Endothelial cell of umbilical vein (primary cell): ENCODE measurements at places on chromosomes 4 and X. TPM values are rescaled to one million over a fixed set of nuclear protein-coding genes. Genes with fewer than 3 reads are reported as not detected.

The SMIM9 gene
- total RNA-seq, result not detected in 2 replicates

- DNase-seq, result no peak
These were observed 69.0 kb downstream of the SNCA start for GRCh38 chr4:89767924-89768323.

The FAM149A gene
- 0.20 and 0.51 TPM in 2 replicates for total RNA-seq

The PABPC4L gene
- total RNA-seq, result 1.3 and 1.6 TPM in 2 replicates

GRCh38 chr4:130393231-130393630, 1297.3 kb downstream of the C4orf33 start:
- DNase-seq, result no peak

The CFAP99 gene
- 0.12 TPM in 1 of 2 replicates, not detected in the other for total RNA-seq

- peak; percentile 24 for DNase-seq
These were observed 33.1 kb downstream of the FTHL17 start for GRCh38 chrX:31038575-31039326.

DNA sequence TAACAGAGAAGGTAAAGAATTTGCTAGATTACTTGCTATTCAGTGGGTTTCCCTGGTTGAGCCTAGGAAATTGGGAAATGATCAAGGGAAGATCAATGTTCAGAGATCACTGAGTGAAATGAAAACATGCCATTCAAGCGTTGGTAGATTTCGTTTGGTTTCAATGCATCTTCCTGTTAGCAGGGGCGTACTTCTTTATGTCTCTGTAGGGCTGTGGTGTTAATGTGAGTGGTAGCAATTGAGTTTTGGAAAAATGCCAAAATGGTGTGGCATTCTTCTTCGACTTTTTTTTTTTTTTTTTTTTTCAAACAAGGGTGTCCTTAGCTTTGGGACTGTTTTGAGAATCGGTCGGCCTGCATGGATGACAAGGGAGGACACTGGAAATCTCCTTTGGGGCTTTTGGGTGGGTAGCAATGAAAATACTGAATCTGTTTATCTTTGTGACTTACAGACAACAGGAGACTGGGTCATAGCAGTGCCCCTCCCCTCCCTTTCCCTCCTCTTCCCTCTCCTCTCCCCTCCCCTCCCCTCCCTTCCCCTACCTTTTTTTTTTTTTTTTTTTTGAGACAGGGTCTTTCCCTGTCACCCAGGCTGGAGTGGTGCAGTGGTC, 50.4 kb downstream of the SPRY1 start:
- DNase-seq, result no peak

The MORC4 gene
- 9.6 and 12.0 TPM in 2 replicates for total RNA-seq

The DDX3X gene
- 300 and 304 TPM in 2 replicates for total RNA-seq

- DNase-seq, result no peak
These were observed 18.9 kb downstream of the ZBTB49 start for GRCh38 chr4:4308800-4309441.

DNA sequence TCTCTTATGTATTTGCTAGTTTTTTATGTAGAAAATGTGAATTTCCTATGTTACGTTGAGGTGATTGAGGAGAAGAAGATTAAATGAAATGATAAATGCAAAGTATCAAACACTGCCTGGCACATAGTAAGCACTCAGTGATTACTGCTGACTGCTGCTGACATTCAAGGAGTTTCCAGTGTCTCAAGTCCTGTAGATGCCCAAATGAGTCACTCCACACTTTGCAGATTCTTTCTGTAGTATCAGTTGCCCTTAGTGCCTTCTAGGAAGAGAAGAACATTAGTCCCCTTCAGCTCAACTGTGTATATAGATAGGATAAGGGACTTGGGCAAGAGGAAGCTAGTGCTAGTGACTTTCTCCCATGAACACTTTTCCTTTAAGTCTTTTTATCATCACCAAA, 240.5 kb upstream of the TEX13A start:
- DNase-seq, result no peak

GRCh38 chr4:153512952-153513500, 46.9 kb downstream of the TMEM131L start:
- DNase-seq, result no peak

DNA sequence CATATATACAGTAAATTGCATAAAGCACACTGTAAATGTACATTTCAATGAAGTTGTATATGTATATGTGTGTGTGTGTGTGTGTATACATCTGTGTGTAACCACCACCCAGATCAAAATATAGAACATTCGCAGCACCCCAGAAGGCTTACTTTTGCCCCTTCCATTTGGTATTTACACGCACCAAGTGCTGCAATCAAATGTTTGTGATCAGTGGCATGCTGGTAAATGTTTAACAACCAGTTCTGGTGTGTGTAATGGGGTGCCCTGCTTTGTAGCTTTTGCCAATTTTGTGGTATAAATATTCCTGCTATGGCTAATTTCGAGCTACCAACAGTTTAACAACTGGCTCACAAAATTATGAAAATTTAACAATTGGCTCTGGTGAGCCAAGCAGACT, 101.3 kb downstream of the RTL5 start:
- DNase-seq, result no peak

DNA sequence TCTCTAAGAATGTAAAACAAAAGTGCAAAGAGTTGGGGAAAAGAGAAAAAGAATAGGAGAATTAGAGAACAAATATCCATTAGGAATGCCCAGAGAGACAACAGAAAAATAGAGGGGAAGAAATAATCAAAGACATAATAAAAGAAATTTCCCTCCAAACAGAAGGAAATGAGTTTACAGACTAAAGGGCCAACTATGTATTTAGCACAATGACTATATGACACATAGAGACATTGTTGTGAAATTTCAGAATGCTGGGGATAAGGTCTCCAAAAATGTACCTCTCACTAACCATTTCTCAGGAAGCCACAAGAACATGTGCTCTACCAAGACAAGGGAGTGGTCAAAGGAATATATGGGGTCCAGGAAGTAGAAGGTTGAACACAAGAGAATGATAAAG, 121.0 kb upstream of the ACSL4 start:
- DNase-seq, result no peak

DNA sequence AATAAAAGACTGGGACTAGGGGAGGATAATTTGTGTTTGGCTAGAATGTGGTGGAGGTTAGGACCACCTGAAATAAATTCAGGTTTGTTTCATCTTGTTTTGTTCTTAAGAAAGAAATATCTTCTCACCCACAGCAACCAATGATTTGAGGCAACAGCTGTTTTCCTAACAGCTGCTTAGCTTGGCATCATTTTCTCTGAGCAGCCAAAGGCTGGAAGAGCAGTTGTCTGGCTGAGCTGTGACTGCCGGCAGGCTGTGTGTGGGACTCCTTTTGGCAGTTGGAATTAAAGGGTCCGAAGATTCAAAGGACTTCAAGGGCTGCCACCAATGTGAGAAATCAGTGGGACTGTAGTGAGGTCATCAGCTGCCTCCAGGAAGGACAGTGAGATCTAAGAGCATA, 5.0 kb downstream of the TRIM75 start:
- no peak for DNase-seq

DNA sequence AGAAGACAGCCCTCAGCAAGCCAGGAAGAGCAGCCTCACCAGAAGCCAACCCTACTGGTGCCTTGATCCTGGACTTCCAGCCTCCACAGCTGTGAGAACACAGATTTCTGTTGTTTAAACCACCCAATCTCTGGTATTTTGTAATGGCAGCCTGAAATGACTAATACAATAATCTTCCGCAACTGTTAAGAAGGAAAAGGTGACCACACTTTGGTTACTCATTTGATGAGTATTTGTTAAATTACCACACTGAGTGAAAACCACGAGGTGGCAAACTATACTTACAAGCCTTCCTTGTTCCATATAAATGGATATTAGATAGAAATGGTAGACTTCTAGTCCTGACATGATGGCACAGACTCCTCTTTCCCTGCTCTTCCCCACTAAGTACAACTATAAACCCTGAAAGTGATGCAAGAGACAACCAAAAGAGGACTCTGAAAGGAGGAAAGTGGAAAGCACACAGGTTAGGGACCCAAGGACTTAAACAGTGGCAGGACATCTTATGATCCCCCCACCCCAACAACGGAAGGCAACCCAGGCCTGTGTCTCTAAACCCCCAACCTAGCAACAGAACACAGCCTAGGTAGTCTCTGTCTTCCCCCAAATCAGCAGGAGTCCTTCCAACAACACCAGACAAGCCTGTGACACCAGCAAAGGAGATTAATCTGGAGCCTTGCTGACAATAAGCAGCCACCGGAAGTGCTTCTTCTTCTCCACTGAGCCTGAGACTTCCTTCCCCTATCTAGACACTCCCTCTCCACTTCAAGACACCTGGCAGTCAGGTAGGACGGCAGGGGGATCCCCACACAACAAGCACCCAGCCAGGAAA, 12.3 kb downstream of the ZNF182 start:
- DNase-seq, result no peak

The SPANXC gene
- total RNA-seq, result not detected in 2 replicates

GRCh38 chr4:48262926-48263325, 6.7 kb downstream of the TEC start:
- no peak for DNase-seq

DNA sequence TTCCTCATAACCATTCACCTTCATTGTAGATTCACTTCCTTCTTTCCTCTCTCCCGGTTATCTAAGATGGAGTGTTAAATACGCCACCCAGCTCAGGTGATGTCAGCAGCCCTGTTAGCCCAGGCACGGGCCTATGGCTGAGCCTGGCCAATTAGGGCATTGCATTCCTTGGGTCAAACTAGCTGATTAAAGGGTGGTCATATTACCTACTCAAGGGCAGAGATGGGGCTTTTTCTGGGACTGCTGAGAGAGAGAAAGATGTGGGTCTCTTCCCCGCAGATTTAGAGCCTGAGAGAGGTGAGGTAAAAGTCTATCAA, 39.9 kb upstream of the AFAP1 start:
- DNase-seq, result no peak

- DNase-seq, result peak; percentile 18
These were observed 126.5 kb downstream of the QDPR start for GRCh38 chr4:17385403-17385802.

GRCh38 chr4:22553560-22553959, 37.7 kb upstream of the ADGRA3 start:
- DNase-seq, result no peak

The PRDM8 gene
- 0.42 and 0.82 TPM in 2 replicates for total RNA-seq

DNA sequence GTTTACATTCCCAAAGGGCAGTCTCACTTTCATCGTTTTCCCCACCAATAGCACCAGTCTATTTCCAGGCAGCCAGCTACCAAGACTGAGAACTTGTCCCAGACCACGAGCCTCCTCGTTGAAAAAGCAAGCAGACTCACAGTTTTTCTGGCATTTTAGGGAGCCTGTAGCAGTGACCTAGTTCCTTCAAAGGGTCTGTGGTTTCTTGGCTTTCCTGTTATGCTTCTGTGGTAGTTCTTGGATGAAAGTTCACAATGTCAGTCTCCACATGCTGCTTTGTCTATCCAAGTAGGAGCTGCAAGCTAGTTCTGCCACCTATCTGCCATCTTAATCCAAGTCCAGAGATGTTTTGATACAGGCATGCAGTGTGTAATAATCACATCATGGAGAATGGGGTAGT, 151.6 kb upstream of the ZC4H2 start:
- no peak for DNase-seq

GRCh38 chr4:8175686-8176085, 17.1 kb upstream of the ABLIM2 start:
- DNase-seq, result no peak

GRCh38 chr4:125620066-125620860, 305.5 kb downstream of the FAT4 start:
- peak; percentile 17 for DNase-seq

- no peak for DNase-seq
These were observed 166.7 kb upstream of the MAB21L2 start for GRCh38 chr4:150415213-150415612.

DNA sequence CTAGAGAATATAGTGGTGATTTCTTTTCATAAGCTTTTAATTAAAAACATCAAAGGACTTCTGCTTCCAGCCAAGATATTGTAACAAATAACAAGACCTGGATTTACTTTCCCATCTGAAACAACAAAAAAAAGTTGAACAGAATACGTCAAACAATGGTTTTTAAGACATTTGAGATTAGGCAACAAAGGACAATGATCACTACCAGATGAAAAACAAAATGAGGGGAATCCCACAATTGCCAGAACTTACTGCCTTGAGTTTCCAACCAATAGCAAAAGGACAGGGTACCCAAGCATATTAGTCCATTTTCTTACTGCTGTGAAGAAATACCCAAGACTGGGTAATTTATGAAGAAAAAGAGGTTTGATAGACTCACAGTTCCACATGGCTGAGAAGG, 341.4 kb upstream of the INTU start:
- no peak for DNase-seq

DNA sequence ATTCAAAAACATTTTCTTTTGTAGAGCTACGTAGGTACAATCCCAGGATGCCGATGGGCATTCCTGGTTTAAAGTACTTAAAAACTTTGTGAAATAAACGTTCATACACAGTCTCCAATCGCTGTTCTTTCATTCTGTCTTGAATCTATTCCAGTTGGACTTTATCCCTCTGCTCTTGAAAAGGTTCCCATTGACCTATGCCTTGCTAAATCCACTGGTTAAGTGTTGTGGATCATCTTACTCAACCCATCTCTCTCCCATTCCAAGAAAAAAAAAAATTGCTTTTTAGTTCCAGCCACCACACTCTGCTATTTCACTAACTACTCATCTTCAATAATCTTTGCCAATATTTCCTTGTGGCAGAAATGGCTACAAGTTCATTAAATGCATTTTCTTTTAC, 542.3 kb upstream of the GRIA3 start:
- no peak for DNase-seq

The FAM47E gene
- 0.11 TPM in 1 of 2 replicates, not detected in the other for total RNA-seq

The CXXC4 gene
- not detected in 2 replicates for total RNA-seq

GRCh38 chrX:23732704-23733103, 10.4 kb downstream of the ACOT9 start:
- no peak for DNase-seq

The CXCL3 gene
- total RNA-seq, result 1.3 and 1.4 TPM in 2 replicates
